Adrenal gland (tissue), 19 donors: ENCODE measurements at places on chromosomes 11 and 22.

GRCh38 chr11:31801298-31801702, 9.8 kb downstream of the PAX6 start:
- no peak for DNase-seq
- H3K4me1 ChIP-seq: peaks cover 21% of the 10 kb centered on the region
- no peak overlapping the region for H3K27ac ChIP-seq
- no peak overlapping the region for H3K4me3 ChIP-seq
- H3K36me3 ChIP-seq: no peaks in the 10 kb centered on the region
- peaks cover 92% of the 10 kb centered on the region for H3K27me3 ChIP-seq

DNA sequence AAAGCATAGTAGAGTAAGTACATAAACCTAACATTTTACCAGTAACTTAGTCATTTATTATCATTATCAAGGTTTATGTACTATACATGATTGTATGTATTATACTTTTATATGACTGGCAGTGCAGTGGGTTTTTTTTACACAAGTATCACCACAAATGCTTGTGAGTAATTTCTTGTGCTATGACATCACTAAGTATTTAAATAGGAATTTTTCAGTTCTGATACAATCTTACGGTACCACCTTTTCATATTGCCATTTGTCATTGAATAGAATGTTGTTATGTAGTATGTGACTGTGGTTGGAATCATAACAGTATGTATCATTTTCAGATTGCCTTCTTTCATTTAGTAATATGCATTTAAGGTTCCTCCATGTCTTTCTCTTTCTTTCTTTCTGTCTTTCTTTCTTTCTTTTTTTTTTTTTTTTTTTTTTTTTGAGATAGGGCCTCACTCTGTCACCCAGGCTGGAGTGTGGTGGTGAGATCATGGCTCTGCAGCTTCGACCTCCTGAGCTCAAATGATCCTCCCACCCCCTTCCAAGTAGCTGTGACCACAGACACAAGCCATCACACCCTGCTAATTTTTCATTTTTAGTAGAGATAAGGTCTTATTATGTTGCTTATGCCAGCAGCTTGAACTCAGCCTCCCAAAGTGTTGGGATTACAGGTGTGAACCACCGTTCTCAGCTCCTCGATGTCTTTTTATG, 18.6 kb downstream of the ATM start:
- H3K27ac ChIP-seq: no peak overlapping the region
- H3K27me3 ChIP-seq: no peaks in the 10 kb centered on the region
- H3K4me3 ChIP-seq: no peak overlapping the region
- DNase-seq: no peak

DNA sequence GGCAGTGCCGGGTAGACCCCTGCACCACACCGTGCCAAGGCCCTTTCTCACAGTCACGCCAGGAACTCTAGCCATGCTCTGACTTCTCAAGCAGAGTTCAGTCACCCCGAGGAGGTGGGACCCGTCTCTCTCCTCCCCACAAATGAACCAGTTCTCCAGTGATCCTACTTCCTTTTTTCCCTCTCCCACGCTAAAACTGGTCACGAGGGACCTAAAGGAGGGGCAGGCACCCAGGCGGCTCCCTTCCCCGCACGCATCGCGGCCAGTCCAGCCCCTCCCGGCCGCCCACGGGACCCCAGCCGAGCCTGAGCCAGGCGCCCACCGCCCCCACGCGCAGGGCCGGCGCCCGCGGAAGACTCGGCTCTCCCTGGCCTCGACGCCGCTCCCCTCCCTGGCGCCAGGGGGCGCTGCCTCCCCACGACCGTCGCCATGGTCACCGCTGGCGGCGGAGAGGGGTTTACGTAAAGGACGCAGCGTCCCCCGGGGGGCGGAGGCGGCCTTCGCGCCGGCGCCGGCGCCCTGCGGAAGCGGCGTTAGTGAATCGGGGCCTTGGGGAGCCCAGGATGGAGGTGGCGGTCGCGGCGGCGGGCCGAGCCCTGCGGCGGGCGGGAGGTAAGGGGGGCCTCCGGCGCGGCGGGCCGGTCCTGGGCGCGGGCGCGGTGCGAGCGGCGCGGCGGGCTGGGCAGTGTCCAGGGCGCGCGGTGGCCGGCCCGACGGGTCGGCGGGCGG, at the start of gene DAGLA:
Gene DAGLA (plus strand): TSS at position 499 of the 729 bp plus-strand sequence. CDS start 39,765 bp downstream, outside the sequence.
- H3K4me1 ChIP-seq: peaks cover 9% of the 10 kb centered on the region
- H3K27ac ChIP-seq: no peak within 1 kb of the TSS
- H3K27me3 ChIP-seq: peaks cover 6% of the 10 kb centered on the region
- H3K4me3 ChIP-seq: no peak within 1 kb of the TSS

DNA sequence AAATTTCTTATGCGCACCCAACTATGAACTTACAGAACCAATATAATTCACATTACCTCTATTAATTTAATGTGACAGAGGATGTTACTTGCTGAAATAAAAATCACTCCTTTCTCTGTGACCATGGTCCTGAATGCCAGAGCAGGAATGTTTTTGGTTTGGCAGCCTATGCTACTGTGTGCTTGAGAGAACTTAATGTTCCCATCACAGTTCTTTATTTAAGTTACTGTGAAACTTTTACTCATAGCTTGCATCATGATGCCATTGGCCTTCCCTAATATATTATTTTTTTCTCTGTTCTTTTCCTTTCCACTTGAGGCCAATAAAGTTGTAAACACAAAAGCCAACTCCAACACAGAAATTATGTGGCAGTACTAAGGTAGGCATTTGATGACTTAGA, 142.2 kb downstream of the FAM76B start:
- H3K4me3 ChIP-seq: no peak overlapping the region
- no peaks in the 10 kb centered on the region for H3K27me3 ChIP-seq
- H3K36me3 ChIP-seq: no peaks in the 10 kb centered on the region
- no peak for DNase-seq
- H3K27ac ChIP-seq: no peak overlapping the region

DNA sequence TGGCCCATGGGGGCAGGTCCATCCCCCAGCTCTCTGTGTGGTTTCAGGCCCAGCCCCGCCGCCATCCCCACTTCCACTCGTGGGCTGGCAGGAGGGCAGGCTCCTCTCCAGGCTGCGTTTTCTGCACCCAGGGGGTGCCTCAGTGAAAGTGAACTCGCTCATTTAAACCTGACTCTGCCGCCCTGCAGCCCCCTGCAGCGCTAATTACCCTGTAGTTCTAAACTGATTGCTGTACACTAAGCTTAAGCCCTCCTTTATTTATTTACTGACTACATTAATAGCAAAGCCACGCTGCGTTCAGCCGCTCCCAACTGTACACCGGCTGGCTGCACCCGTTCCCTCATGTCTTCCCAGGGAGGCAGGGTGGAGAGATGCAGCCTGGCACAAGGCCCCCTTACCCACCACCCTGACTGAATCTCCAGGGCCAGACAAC, 36.6 kb upstream of the NNMT start:
- DNase-seq: no peak
- H3K4me3 ChIP-seq: no peak overlapping the region
- no peaks in the 10 kb centered on the region for H3K36me3 ChIP-seq
- H3K4me1 ChIP-seq: peaks cover 30% of the 10 kb centered on the region
- H3K27ac ChIP-seq: no peak overlapping the region
